Stimulated activated CD8-positive, alpha-beta memory T cell treated with anti-CD3 and anti-CD28 coated beads, Interleukin-15, amount 100 ng/mL, for 48 hours (primary cell): ENCODE measurements at places on chromosomes 11 and 22.

GRCh38 chr11:45621588-45621987 is 43.8 kb downstream of the CHST1 start:
- DNase-seq = no peak

GRCh38 chr11:17379383-17380180 is 8.9 kb downstream of the KCNJ11 start:
- no peak for DNase-seq

- no peak for DNase-seq
Observed at GRCh38 chr11:104925850-104926249, 27.6 kb upstream of the CASP12 start.

GRCh38 chr11:118462178-118462577 is 25.9 kb downstream of the KMT2A start:
- no peak for DNase-seq

DNA sequence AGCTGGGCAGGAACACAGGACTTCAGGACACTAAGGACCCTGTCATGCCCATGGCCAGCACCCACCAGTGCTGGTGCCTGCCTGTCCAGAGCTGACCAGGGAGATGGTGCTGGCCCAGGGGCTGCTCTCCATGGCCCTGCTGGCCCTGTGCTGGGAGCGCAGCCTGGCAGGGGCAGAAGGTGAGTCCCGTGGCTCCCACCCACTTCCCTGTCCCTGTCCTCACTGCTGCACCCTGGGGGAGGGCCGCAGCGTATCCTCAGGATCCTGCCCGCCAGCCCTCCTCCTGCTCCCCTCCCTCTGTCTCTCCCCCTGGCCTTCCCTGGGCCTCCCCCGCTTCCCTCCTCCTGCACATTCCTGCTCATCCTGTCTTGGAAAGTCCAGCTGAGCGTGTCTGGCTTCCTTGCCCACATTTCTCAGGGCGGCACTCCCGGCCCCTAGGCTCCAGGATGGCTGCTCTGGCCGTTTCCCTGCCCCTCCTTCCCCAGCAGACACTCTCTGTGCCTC is 8.7 kb downstream of the CSF2RB start:
- DNase-seq = no peak

- DNase-seq = no peak
Observed at GRCh38 chr22:40196628-40197360, 19.1 kb downstream of the TNRC6B start.

- no peak for DNase-seq
Observed at GRCh38 chr11:13465909-13466371, 2.9 kb upstream of the BTBD10 start.

DNA sequence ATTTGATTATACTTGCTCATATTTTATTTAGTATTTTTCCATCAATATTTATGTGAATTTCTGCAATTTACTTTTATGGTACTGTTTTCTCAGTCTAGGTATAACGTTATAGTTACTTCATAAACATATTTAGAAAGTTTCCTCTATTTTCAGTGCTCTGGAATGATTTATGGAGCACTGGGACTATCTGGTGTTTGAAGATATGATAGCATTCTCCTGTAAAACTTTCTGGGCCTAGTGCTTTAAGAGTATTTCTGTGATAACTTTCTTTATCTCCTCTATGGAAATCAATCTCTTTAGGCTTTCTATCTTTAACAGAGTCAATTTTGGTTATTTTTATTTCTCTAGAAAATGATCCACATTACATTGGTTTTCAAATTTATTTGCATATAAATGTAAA is 85.1 kb downstream of the SOX6 start:
- no peak for DNase-seq

DNA sequence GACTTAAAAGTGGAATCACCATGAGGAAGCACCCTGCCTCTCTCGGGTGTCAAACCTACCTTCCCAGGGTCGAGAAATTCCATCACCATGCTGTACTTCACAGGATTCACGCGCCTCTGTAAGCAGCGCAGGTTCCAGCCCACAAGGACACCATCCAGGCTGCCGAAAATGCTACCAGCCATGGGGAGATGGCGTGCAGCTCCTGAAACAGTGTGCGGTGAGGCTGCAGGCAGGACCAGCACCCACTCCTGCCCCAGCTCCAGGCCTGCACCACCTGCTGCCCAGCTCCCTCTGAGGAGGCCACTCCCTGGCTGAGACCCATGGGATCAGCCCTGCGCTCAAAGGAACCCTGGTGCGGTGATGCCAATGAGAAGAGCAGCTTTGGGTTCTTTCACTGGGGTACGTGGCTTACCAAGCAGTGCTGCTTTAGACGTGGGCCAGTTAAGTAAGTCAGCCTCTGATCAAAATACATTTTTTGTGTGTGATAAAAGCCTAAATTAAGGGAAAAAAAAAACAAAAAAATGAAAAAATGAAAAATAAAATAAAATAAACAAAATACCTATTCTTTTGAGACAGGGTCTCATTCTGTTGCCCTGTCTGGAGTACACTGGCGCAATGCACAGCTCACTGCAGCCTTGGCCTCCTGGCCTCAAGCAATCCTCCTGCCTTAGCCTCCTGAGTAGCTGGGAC is 115.4 kb downstream of the MED15 start:
- no peak for DNase-seq

DNA sequence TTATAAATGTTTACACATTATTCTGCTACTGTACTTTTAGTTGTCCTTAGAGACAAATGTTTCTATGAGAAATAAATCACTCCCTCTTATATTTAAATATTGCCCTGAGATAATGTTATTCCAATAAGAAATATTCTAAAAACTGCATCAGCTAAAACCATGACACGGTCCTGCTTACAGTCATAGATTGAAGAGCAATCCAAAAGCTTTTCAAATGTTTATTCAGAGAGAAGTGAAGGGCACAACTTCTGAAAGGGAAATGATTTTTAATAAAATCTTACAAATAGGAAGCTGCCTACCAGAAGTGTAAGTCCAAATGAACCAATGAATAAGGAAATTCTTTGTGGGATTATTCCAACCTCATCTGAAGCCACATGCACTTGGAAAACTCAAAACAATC is 49.2 kb downstream of the STK33 start:
- DNase-seq = no peak

DNA sequence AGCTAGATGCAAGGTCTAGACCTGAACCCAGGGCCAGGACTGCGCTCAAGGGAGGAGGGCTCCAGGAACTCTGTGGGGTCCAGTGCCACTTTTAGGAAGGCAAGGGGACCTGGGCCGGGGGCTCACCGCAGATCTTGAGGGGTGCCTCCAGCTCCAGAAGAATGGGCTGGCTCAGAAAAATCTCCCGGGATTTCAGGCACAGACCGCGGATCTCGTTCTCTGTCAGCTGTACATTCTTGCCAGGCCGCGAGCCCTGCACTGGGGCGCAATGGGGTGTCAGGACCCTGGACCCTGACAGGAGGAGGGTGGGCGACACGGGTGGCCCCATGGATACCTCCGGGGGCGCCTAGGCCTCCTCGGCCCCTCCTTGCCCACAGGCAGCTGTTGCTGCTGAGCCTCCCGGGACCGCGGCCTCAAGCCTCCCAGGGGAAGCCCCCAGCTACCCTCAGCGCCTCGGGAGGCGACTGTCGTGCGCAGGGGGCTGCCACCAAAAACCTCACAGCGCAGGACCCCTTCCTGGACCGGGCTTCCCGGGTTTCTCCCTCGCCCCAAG is 640 bp downstream of the PPP1CA start:
- no peak for DNase-seq

- no peak for DNase-seq
Observed at GRCh38 chr22:44931077-44931540, 78.7 kb downstream of the PHF21B start.

DNA sequence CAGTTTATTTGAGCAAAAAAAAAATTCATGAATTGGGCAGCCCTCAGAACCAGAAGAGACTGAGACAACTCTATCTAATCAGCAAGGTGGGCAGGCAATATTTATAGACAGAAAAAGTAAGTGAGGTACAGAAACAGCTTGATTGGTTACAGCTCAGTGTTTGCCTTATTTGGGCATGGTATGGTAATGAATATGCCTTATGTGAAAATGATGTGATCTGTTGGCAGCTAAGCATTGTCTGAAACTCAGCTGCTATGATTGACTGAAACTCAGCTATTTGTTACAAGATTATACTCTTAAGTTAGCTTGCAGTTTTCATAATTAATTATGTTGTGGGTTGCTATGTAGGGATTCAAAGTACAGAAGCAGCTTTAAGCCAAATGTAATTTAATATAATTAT is 127.6 kb downstream of the CNTN5 start:
- DNase-seq = no peak

GRCh38 chr11:15958910-15959309 is 397.4 kb downstream of the SOX6 start:
- DNase-seq = no peak

DNA sequence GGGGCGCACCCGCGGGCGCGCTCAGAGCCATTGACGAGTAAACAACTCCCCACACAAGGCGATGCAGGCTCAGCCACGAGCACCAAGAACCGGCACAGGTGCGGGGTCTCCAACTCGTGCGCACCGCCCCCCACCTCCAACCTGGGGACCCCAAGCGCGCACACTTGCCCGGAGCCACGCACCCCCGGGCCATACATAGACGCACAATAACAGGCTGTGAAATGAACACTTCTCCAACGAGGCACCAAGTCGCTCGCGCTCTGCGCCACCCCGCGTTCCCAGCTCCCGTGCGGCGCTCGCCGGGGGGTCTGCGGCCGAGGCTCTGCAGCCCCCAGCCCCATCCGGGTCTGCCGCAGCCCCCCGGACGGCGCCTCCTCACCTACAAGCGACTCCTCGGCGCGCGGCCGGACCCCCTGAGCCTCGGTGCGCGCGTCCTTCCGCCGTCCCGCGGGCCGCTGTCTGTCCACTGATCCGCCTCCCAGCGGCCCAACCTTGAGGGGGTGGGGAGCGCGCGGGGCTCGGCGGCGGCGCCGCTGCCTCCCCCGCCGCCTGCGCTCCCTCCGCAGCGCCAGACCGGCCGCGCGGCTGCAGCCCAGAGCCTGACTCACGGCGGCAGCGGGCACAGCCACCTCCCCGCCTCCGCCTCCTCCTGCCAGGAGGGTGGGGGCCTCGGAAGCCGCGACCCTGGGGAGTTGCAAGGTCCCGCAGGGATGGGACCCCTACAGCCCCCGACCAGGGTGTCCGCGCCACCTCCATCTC is 1.6 kb downstream of the IFITM10 start:
- DNase-seq = no peak

- DNase-seq = no peak
Observed at GRCh38 chr11:76701294-76702040, 30.9 kb upstream of the LRRC32 start.

DNA sequence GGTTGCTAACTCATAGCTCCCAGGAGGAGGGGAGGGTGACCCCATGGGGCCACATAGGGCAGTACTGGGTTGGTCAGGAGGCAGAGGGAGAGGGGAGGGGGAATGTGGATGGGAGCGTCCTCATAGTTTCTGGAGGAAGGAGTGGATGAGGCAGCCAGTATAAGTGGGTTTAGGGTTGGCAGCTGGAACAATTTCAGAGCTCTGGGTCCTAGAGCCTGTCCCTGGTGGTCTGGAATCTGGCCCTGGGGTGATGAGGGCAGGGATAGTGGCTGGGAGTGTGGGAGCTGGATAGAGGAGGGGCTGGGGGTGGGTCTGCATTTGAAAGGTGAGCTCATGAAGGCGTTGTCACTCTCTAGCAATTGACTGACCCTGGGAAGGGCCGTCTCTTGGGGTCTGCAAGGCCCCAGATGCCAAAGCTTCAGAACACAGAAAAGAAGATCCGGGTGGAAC is 5.3 kb upstream of the MRGPRG start:
- DNase-seq = no peak

DNA sequence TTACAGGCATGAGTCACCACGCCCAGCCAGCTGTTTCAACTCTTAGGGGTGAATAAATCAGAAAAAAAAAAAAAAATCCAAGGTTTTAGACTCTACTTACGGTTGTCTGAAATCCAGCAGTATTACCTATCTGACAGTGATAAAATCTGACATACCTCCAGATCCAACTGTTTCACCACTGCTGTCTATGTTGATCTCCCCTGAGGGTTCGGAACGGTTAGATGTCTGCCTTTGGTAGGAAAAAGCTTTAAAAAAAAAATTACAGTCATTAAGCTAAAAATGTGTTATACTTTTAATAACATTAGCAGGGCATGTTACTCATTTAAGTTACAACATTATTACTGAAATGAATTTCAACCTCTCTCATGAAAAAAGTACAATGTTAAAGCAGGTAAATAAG is 21.1 kb downstream of the NCAPD3 start:
- no peak for DNase-seq

GRCh38 chr11:94895451-94895850 is 77.9 kb downstream of the CWC15 start:
- no peak for DNase-seq

GRCh38 chr11:22454461-22455090 is 116.4 kb downstream of the SLC17A6 start:
- DNase-seq = no peak

- DNase-seq = no peak
Observed at GRCh38 chr22:26561756-26562417, 28.0 kb downstream of the TPST2 start.

DNA sequence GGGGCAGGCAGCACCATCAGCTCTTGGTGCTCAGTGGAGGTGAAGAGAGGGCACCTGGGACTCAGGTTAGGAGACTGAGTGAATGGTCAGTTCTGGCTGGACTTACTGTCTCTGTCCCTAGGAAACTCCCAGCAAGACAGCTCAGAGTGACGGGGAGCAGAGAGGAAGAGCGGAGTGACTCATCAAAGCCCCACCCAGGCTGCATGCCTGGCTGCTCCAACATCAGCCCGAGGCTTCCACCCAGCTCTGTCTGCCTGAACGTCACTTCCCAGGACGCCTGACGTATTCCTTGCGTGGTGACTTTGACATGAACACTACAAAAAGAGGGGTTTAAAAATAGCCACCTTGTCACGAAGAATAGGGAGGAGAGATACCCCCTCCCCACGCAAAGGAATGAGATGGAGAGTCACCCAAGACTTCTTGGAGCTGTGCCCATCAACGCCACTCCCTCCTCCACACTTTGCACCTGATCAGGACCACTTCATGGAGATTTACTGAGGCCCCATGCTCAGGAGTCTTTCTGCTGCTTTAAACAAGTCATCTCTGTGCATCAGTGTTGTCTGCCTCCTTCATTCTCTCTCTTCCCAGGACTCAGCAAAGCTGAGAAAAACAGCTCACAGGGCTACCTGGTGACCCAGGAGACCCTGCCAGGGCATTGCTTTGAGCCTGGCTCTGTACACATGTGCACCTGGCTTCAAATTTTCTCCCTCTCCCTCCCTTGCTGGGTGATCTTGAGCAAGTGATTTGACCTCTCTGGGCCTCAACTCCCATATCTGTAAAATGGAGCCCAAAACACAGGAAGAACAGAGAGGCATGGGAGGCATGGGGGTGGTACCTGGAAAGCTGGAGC is 83.1 kb downstream of the MN1 start:
- no peak for DNase-seq

- no peak for DNase-seq
Observed at GRCh38 chr11:34784318-34784841, 131.8 kb downstream of the APIP start.

- DNase-seq = no peak
Observed at GRCh38 chr11:75371949-75372876, 20.8 kb upstream of the ARRB1 start.
